ENCODE measurements at places on chromosomes 2 and 18.

GRCh38 chr2:202400941-202401340, 24.8 kb downstream of the BMPR2 start:
- DNase-seq = no peak

GRCh38 chr2:236047886-236048540, 120.2 kb downstream of the GBX2 start:
- no peak for DNase-seq

DNA sequence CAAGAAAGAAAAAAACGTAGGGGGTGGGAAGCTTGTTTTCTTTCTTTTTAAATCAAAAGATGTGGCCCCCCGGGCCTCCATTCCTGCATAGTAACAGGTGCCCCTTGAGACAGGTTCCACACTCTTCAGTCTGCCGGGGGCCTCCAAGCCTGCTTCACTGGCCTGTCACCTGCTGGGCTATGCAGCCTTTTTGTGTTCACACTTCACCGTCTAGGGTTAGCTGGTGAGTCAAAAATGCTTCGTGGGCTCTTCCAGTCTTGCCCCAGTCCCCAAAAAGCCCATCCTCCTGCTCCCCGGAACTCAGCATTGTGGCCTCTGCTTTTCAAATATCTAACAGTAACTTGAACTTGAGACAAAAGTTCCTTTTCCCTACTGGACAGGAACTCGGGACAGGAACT, 67.9 kb downstream of the POLR1A start:
- no peak for DNase-seq

GRCh38 chr2:109392816-109393661, 220.7 kb downstream of the SEPTIN10 start:
- DNase-seq = no peak

DNA sequence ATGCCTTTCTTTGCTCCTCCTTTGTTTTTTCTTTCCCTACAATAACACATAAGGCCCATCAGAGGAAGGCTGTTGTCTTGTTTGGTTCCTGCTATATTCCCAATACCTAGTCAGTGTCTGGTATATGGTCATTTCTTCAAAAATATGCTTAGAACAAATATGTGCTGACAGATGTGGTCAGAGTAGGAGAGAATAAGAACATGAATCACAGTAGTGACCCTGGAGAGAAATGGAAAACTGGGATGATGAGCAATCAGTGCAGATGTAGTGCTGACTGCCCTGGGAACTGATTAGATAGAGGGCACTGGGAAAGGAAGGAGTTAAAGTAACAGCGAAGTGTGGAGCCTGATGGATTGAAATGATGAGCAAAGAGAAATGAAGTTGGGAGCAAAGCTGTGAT, 189.4 kb upstream of the LHCGR start:
- no peak for DNase-seq
